ENCODE measurements at places on chromosomes 7 and 10.
A peak's percentile ranks its signal among the peaks of the same experiment; 100 is the strongest.

- DNase-seq, result no peak
These were observed 649.6 kb downstream of the REEP3 start for GRCh38 chr10:64170791-64171190.

DNA sequence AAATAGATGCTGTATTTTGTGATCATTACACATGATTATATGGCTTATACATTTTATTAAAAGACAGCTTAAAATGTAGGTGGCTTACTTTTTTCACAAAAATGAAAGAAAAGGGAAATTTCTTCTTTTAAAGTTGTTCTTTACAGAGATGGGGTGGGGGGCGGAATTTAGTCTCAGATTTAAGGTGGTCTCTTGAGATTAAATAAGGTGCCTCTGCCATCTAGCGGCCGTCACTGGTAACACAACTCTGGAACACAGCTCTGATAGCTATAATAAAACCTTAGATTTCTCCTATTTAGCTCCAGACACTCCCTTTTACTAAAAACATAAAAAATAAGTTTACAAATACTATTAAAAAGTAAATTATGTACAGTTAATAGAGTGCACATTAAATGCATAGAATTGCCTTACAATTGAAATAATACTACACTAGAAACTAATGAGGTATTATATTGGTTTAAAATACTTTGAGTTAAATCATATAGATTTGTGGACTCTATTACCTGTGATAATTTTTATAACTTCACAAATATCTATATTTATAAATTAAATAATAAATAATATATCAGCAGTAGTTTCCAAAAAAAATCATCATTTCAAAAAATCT lies 210.9 kb downstream of the DGKB start:
- DNase-seq, result peak; percentile 33

DNA sequence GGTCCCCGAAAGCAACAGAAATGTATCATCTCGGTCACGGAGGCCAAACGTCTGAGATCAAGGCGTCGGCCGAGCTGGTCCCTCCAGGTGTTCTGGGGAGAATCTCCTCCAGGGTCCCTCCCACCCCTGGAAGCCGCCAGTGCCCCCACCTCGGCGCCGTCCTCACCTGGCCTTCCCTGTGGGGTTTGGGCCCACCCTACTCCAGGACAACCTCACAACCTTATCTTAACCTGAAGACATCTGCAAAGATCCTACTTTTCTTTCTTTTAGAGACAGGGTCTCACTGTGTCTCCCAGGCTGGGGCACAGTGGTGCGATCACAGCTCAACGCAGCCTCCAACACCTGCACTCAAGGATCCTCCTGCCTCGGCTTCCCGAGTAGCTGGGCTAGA lies 33.4 kb downstream of the ADAP1 start:
- DNase-seq, result no peak

GRCh38 chr10:6247041-6247712 lies 44.4 kb downstream of the PFKFB3 start:
- DNase-seq, result no peak

- no peak for DNase-seq
These were observed 39.5 kb upstream of the DGKI start for GRCh38 chr7:137886281-137886680.

DNA sequence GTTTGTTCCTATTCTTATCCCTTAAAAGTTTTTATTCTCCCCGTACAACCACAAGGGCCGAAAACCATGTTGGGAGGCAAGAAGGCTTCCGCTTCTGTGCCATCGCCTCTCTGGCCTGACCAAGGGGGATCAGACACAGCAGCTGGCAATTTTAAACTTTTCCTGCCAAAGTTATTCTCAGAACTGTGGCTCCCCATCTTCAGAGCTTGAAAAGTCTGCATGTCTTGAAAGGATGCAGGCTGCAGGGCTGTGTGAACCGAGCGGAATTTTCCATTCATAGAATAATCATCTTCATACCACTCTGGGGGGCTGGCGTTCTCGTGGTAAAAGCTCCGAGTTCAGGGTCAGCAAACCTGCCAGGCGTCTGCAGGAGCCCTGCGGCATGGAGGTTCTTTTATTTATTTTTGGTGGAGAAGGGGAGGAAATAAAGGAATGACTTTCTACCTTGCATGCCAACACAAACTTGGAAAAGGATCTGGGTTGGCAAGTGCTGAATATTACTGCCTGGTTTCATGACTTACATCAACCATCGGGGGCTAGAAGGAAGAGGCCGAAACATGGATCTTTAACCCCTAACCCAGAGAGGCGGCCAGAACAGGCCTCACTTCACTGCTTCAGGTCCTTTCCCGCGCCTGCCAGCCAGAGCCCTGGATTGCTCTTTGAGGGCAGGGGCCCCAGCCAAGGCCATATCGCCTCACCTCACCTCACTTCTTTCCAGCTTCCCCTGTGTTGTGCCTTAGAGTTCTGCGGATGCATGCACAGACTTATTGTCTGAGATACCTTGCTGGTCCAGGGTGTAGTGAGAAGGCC lies 3.0 kb upstream of the NANOS1 start:
- DNase-seq, result no peak

DNA sequence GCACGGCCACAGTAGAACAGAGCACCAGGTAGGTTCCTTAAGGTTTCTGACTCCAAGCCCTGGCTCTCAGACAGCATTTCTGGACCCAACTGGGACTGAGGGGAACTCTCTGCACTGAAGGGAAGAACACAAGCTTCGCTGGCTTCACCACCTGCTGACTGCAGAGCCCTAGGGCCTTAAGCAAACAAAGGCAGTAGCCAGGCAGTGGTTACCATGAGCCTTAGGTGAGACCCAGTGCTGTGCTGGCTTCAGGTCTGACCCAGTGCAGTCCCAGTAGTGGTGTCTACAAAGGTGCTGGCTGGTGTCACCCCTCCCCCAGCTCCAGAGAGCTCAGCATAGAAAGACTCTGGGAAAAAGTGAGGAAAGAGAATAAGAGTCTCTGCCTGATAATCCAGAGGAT lies 59.5 kb downstream of the SIRT1 start:
- DNase-seq, result no peak

GRCh38 chr10:124250506-124250905 lies 157.1 kb upstream of the CHST15 start:
- DNase-seq, result peak; percentile 34

GRCh38 chr7:108244110-108244509 lies 113.9 kb upstream of the LAMB4 start:
- no peak for DNase-seq

DNA sequence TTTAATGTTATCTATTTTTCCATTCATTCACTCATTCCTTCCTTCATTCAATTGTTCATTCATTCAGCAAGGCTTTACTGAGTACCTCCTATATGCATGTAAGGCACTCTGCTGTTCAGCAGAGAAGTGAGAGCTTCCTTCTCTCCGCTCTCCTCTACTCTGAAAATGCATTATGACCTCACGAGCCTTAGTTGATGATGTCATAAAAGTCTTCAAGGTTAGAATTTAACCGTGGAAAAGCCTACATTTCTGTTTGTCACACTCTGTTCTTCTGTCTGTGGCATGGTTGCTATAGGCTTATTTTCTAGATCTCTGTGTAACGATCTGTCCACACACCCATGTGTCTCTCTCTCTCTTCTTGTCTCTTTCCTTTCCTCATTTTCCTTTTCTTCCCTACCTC lies 17.1 kb downstream of the ODAD2 start:
- DNase-seq, result no peak

DNA sequence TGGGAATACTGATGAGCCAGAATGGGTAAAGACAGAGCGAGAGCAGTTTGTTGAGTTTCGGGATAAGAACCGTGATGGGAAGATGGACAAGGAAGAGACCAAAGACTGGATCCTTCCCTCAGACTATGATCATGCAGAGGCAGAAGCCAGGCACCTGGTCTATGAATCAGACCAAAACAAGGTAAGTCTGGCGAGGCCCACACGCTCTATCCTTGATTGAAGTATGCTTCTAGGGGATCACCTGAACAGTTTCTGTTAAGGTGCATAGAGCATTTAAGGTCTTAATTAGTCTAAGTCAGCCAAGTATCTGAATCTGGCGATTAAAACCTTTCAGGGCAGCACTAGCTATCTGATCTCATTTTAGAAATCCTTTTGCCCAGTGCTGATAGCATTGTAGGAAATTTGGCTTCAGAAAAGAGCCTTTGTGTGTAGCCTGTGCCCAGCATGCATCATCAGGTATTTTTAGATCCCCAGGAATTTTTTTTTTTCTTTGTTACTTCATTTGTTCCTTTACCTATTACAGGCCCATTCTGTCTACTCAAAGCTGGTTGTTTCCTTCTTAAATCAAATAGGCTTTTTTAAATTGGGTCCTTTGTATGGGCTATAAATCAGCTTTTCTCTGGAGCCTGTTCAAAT lies 8.0 kb downstream of the OPN1SW start:
- DNase-seq, result no peak

- DNase-seq, result no peak
These were observed 8.2 kb downstream of the LFNG start for GRCh38 chr7:2527505-2528467.

- no peak for DNase-seq
These were observed 73.6 kb upstream of the NEBL start for GRCh38 chr10:20970708-20971107.

- no peak for DNase-seq
These were observed 94.4 kb upstream of the CCDC6 start for GRCh38 chr10:60000747-60001146.

DNA sequence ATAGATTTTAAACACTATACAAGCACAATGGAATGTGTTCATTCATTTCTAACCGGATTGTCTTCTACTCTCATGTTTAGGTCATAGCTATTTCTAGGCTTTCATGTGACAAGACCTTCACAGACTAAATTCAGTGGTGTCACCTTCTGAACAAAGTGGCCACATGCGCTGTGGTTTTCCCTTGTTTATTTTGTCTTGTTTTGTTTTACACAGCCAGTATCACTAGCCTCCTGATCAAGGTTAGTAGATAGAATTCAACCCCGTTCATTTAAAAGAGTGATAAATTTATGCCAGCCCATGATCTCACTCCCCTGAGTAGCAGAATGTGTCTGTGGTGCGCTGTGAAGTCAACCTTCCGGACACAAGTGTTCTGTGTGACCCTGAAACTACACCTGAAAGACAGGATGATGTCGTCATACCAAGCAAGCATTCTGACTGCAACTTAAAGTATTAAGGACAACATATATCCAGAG lies 209.1 kb downstream of the CREB5 start:
- no peak for DNase-seq

GRCh38 chr10:35506741-35507140 lies 98.4 kb upstream of the GJD4 start:
- DNase-seq, result no peak

DNA sequence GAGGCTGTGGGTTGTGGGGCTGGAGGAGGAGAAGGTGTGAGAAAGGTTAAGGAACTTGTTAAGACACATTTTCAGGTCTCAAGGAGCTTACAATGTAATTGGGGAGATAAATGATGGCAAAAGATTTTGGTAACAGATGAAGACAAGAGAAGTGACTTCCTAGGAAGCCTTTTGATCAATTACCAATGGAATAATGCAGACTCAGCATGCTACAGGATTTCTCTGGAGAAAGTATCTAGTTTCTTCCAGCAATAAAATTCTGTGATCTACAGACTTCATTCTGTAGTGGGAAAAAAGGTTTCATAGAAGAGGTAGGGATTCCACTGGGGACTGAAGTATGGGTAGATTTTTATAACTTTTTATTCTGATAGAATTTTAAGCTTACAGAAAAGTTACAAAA lies 184.2 kb upstream of the RHOBTB1 start:
- no peak for DNase-seq

DNA sequence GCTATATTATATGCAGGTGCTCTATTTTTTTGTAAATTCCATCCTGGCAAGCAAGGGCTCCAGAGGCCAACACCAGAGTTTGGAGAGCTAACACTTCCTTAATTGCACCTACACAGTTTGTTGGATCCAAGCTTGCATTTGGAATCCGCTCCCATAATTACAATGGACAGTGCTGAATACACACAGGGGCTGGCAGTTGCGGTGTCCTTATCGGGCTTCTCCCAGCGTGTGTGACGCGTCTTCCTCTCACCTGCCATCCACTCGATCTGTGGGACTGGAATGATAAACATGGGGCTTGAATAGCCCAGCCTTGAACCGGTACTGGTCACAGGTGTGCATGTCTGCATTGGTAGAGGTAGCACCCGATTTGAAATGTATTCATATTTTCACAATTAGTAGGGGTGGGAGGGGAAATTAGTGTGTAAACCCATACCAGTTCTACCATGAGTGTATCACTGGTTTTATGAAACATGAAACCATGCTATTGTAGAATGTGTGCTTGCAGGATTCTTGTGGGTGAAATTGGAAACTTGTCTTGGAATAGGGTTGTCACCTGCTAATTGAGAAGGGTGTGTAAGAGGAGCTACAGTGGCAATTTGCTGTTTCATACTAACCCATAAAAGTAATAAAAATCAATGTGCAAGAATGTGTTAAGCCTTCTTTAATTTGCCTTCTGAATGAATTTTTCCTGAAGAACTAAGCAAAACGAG lies 316.5 kb downstream of the WDR11 start:
- DNase-seq, result no peak

DNA sequence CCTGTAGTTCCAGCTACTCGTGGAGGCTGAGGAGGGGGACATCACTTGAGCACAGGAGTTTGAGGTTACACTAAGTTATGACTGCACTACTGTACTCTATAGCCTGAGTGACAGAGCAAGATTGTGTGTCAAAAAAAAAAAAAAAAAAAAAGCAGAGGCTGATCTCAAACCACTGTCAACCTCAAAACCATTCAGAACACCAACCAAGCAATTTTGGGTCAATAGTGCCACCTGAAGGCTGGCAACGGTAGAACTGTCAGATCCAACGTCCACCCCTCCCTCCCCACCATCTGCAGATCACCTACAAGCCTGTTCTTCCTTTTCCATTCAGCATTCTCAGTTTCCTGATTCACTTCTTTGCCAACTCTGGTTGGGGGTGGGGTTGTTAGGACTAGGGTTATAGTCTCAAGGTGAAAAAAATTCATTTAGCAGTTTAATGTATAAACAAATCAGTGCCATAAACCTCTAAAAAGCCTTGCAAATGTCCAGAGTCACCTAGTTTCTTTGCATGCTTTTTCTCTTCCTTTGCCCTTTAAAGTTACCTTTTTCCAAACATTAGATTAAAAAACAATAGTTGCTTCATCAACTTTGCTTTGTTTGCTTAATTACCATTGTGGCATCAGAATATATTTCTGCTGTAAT lies 2.6 kb downstream of the MRPS33 start:
- peak; percentile 73 for DNase-seq

DNA sequence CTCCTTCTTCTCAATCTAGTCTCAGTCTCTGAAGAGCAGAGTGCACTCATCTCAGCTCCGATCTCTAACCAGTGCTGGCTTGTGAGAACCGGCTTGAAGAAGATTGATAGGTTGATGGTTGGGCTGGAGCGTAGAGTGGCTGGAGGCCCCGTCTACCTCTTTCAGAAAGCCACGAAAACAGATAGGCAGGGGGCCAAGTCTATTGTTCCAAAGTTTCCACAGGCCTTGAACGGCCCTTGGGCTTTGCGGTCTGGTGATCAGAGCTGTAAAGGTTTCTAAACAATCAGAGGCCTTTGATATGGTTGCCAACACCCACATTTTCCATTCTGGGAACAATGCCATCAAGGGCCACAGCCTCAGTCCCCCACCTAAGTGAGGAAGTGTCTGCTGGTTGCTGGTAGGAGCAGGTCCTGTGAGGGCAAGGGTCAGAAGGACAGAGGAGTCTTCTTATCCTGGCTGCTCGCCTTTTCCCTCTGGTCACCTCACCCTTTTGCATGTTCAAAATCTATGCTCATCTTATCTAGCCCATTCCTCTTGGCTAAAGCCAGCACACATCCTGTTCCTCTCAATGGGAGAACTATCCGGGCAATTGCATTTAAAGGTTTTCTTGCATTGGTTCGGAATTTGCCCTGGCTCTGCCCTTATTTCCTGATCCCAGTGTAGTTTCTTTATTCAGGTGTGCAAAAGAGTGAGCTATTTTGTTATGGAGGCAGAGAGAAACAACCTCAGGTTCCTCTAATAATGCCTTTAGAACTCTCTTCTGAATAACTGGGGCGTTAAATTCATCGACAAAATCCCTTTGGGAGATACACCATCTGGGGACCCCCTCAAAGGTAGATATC lies 70.3 kb upstream of the KMT2E start:
- peak; percentile 79 for DNase-seq
